Upper lobe of right lung (tissue), 1 donor: ENCODE measurements at places on chromosomes 5 and 9.

GRCh38 chr5:16975950-16976624, 40.0 kb upstream of the MYO10 start:
- H3K27me3 ChIP-seq, result no peaks in the 10 kb centered on the region
- DNase-seq, result no peak
- H3K27ac ChIP-seq, result no peak overlapping the region
- H3K4me1 ChIP-seq, result no peaks in the 10 kb centered on the region
- H3K36me3 ChIP-seq, result no peaks in the 10 kb centered on the region

DNA sequence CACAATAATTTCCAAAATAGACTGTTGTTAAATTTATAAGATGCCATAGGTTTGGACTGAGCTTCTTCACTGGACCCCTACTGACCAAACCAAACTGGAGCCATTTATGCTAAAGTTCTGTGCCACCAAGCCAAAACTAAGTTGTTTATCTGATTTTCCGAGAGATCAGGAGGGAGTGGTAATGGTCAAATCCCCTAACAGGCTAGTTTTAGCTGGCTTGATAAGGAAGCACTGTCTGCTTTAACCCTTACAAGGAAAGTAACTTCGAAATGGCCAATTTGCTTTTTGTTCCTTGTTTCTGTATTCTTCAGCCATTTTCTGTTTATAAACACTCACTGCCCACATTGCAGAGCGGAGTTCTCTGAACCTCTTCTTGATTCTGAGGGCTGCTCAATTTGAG, 246.8 kb upstream of the TUT7 start:
- no peaks in the 10 kb centered on the region for H3K36me3 ChIP-seq
- H3K4me1 ChIP-seq, result no peaks in the 10 kb centered on the region
- no peak for DNase-seq
- no peak overlapping the region for H3K4me3 ChIP-seq
- H3K27ac ChIP-seq, result no peak overlapping the region

- H3K27me3 ChIP-seq, result no peaks in the 10 kb centered on the region
- no peak overlapping the region for H3K4me3 ChIP-seq
Measured at GRCh38 chr9:77156646-77157371, 20.5 kb upstream of the VPS13A start.

DNA sequence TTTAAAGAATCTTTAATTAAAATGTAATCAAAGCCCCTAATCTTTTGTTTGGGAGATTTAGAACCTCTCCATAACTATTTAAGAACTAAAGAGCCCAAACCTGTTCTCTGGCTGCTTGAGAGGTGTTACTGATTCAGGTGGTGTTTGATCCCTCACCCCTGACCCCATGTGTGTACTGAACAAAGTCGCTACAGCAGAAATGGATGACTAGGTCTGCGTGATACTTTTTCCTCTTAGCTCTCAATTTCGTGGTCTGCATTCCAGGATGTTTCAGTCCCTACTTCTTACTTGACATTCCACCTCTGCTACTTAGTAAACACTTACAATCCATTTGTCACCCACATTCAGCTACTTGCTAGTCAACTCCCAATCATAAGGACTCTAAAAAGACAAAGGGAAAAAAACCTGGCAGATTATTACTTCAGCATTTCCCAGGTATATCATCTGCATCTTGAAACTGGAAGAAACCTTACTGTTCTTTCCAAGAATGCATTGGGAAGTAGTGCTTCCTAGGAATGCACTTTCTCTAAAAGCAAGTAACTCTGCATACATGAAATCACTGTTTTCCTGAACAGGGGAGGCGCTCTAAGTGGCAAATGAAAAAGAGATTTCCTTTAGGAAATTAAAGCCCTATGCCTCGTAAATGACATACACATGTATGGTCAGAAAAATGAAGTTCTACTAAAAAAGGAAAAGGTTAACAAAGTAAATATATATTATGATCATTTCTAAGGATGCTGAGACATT, 1091.6 kb downstream of the PTPRD start:
- H3K4me3 ChIP-seq, result no peak overlapping the region
- H3K27ac ChIP-seq, result no peak overlapping the region
- no peaks in the 10 kb centered on the region for H3K36me3 ChIP-seq
- H3K4me1 ChIP-seq, result no peaks in the 10 kb centered on the region
- no peaks in the 10 kb centered on the region for H3K27me3 ChIP-seq
- no peak for DNase-seq

DNA sequence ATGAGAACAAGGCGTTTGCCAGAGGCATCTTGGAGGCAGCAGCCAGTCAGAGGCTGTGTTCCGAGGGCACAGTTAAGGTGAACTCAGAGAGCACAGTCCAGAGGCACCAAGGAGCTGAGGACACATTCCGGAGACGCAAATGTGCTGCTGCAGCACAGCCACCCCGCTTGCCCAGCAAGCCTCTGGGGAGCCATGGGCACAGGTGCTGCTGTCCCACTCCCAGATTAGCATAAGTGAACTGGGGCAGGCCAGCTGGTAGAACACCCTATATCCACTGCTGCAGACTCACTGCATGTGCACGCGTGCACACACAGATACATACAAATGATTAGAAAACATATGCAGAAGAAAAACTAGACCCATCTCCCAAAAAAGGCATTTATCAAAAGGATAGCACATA, 164.5 kb downstream of the EBF1 start:
- H3K27me3 ChIP-seq, result peaks cover 9% of the 10 kb centered on the region
- H3K4me1 ChIP-seq, result no peaks in the 10 kb centered on the region
- no peak overlapping the region for H3K27ac ChIP-seq
- no peak overlapping the region for H3K4me3 ChIP-seq

DNA sequence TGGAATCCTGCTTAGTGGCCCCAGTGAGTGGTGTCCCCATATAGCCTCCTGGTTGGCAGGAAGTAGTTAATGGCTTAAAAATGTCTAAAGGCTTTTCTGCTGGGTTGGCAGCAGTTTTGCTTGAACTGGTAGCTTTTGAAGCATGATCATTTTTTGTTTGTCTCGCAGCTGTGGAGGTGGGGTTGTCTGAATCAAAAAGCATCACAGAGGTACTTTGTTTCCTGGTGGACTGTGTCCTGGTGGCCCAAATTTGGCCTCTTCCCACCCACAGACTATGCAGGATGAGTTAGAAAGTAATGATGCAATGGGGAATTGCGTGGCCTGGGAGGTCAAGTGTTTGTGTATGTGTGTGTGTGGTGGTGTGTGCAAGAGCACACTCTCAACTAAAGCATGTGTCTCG, 322.7 kb downstream of the ARHGEF28 start:
- no peak overlapping the region for H3K27ac ChIP-seq
- no peak overlapping the region for H3K4me3 ChIP-seq
- H3K4me1 ChIP-seq, result no peaks in the 10 kb centered on the region
- no peaks in the 10 kb centered on the region for H3K36me3 ChIP-seq
- H3K27me3 ChIP-seq, result no peaks in the 10 kb centered on the region
- no peak for DNase-seq

DNA sequence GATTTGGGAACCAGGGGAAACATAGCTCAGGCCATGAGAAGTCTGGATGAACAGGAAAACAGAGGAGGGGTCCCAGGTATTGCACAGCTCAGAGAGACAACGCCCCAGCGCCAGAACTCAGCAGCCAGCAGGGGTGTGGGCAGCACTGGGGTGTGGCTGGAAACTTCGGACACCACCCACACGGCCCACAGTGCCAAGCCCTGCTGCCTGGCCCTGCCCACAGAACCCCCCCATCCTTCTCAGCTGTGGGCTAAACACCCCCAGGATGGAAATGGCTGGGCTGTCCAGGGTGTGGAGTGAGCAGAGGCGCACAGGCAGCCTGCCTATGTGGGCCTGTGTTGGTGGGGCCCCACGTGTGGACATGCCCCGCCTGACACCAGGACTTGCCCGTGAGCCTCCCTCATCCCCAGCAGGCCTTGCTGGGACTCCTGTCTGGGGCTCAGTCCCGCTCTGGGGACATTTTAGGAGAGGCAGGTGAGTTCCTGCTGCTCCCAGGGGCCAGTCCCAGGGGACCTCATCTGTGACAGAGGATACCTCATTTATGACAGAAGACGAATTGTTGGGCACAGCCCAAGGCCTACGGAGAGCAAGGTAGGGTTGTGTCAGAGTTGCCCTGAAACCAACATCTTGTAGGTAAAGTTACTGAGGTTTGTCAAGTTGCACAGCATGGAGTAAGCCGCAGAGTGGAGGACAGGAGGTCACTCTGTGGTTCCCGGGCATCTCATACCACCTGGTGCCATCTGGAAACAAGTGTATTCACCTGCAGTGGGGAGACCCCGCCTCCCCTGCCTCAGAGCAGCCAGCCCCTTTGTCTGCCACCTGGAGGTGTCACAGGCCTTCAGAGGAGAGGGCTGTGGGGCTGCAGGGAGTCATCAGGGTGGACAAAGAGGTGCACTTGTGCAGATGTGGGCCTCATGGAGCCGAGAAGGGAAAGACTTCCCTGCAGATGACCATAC, 183.2 kb downstream of the AUH start:
- H3K4me1 ChIP-seq, result no peaks in the 10 kb centered on the region
- H3K27ac ChIP-seq, result no peak overlapping the region

DNA sequence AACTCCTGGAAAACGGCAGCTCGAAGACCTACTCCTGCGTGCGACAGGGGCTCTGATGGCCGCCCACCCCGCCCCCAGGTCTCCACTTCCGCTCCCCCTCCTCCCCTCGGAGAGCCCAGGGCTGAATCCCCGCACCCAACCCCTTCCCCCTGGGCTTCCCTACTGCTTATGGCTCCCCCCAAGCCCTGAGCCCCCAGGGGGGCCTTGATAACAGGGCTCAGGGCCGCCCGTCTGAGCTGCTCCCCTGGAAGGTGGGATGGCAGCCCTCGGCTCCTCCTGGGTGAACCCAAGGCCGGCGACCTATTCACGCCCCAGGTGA, 30.4 kb downstream of the GLT6D1 start:
- peaks cover 1% of the 10 kb centered on the region for H3K27me3 ChIP-seq
- no peak for DNase-seq
- no peaks in the 10 kb centered on the region for H3K4me1 ChIP-seq
- no peaks in the 10 kb centered on the region for H3K36me3 ChIP-seq
- no peak overlapping the region for H3K4me3 ChIP-seq

- no peaks in the 10 kb centered on the region for H3K27me3 ChIP-seq
- H3K27ac ChIP-seq, result no peak overlapping the region
- no peak for DNase-seq
- H3K4me1 ChIP-seq, result no peaks in the 10 kb centered on the region
- H3K36me3 ChIP-seq, result no peaks in the 10 kb centered on the region
Measured at GRCh38 chr9:123387686-123388085, 31.7 kb downstream of the CRB2 start.

GRCh38 chr9:114272739-114273431, 50.0 kb upstream of the ORM1 start:
- no peaks in the 10 kb centered on the region for H3K4me1 ChIP-seq
- no peak overlapping the region for H3K27ac ChIP-seq
- no peaks in the 10 kb centered on the region for H3K36me3 ChIP-seq
- H3K27me3 ChIP-seq, result no peaks in the 10 kb centered on the region
- peak; percentile 33 for DNase-seq
